ENCODE measurements at places on chromosomes 13 and 19.

DNA sequence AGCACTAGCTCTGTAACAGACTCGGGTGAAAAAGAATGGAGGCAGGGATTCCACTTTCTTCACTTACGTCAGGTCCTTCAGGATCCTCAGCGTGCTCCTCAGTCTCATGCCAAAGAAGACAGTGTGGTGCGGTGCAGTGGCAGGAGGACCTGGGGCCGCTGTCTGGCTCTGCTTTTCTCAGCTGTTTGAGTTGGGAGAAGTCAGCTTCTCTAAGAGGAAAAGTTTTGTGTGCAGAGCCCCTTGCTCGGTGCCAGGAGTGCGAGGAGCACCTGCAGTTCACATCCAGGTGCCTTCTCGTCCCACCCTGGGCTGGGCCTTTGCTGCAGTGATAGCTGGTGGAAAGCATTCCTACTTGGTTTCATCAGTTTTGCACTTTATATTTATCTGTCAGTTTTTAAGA is 77.9 kb upstream of the TEX29 start:
- no peak for DNase-seq

DNA sequence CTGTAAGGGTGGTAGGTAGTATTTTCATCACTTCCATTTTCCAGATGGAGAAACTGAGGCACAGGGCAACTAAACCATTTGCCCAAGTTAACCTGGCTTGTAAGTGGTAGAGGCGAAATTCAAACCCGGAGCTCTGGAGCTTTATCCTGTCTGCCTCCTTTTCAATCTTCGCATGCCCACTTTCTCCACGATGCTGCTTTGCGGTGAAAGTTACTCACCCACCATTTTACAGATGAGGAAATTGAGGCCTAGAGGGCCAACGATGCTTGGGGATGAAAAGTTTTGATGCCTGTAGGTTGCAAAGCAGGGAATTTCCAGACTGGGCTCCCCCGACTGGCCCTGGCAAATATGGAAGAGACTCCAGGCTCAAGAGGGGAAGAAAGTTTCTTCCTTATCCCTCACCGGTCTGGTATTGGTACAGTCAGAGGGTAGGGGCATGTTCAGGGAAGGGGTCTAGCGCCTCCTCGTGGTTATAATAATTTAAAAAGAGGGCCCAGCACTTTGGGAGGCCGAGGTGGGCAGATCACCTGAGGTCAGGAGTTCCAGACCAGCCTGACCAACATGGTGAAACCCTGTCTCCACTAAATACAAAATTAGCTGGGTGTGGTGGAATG is 1.9 kb upstream of the SH2D3A start:
- no peak for DNase-seq

DNA sequence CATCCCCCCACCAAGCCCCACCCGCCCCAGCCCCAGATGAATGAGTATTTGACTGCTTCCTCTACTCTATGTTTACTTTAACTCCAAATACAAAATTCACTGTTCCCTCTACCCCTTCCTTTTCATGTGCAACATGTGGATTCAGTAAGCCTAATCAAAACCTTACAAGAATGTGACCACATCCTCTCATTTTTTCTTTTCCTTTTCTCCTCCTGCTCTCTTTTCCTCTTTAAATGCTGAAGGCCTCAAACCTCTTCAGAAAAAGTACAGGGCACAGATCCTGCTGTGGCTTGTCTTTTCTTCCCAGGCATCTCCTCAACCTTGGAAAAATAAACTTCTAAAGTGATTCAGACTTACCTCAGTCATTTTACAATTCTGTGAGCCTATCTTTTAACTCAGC is 119.0 kb downstream of the MYCBP2 start:
- no peak for DNase-seq

DNA sequence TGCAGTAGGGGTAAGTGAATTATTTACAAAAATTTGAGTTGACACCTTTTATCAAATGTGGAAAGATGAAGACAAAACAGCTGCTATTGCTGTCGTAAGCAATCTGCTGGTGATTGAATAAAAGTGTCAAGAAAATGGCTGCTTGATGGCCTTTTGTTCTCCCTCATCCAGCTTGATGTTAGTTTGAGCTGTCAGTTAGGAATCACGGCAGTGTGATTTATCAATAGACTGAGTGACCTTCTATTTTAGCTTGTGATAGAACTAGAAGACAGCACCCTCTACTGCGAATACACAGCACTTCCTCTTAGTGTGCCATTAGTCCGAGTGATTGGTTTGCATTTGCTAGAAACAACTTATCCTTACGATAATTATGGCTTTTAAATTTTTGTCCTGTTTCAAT is 76.3 kb downstream of the MZT1 start:
- DNase-seq, result no peak

Measured in activated CD4-positive, alpha-beta T cell treated with anti-CD3 and anti-CD28 coated beads, Interleukin-2, amount 50 U/mL, for 24 hours (primary cell).